CD4-positive, alpha-beta T cell treated with Interleukin-10 for 1 hour (primary cell): ENCODE measurements at places on chromosomes 7 and 10.

DNA sequence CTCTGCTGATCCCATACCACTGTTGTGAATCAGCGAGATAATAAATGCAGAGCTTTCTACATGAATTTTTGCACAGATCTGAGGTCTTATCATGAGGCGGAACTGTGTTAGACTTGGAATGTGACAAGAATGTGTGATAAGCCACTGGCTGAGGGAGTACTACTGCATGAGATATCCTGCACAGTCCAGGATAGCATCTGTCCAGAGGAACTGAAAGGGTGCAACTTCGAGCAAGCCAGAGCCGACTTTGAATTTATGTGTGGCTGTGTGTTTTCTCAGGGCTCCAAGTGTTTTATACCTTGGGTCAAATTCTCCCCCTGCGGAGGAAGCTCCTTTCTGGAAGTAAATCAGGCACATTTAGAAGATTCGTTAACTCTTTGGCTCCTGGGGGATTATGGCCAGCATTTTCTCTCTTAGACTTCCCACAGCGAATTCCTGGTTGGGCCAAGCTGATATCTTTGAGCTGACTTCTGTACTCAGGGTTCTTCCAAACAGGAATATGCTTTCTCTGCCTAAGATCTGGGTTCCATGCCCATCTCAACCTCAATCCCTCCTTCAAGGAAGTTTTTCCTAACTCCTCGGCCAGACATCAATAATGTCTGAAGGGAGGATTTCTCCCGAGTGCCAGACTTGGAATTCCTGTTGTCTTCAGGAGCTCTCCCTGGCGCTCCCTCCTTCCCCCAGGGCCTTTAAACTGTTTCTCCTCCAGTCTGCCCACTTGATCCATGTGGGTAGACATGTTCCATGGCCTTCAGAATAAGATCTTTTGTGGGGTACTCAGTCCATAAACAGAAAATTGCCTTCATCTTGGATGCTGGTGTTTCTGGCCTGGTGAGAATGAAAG lies 2.5 kb upstream of the MEST start:
- no peak for DNase-seq

DNA sequence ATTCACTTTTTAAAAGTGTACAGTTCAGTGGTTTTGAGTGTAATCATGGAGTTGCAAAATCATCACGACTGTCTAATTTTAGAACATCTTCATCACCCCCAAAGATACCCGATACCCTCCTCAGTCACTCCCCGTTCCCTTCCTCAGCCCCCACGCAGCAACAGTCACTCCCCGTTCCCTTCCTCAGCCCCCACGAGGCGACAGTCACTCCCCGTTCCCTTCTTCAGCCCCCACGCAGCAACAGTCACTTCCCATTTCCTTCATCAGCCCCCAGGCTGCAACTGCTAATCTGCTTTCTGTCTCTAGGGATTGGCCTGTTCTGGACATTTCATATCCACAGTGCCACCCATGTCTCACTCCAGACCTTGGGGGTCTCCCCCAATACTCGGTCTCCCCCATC lies 161.6 kb upstream of the PPP2R2D start:
- no peak for DNase-seq

DNA sequence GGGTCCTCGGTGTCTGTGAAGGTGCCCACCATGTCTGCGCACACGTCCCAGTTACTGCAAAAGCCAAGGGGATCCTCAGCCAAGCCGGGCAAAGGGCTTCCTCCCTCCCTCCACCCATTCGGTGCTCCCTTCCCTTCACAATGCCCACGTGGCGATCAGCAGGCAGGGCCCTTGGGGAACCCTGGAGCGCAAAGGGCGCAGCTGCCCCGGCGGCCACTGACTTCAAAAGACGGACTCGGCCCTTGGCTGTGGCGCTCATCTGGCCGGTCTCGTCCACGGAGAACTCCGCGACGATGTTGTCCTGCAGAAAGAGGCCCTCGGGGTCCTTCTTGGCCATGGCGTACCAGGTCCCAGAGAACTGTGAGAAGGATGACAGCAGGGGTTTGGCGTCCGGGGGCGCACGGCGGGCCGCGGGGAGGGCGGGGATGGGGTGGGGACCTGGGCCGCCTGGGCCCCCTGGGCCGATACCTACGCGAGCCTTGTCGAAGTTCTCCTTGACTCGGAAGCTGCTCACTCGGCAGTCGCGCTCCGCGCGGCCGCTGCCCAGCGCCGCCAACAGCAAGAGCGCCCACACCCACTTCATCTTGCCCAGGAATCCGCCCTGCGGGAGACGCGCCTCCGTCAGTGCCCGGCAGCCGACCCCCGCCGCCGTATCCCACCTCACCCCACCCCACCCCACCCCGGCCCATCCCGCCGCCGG lies 439 bp downstream of the RBP4 start:
- no peak for DNase-seq

DNA sequence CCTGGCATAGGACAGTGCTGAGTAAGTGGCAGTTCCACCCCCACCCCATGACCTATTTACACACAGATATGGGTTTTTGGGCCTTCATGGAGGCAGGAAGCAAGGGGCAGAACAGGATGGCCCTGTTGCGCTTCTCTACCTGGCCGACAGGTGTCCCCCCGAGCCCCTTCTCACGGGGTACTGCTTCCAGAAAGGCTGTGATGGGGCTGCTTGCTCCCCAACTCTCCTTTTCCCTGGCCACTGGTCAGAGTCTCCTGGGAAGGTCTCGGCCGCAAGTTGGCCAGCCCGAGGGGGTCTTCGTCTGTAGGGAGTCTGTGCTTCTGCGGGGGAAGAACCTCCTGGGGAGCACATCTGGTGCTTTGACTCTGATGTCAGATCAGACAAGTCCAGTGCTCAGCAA lies 139.8 kb upstream of the TNS3 start:
- no peak for DNase-seq

- DNase-seq, result no peak
Measured at GRCh38 chr10:42488416-42488815, 150.0 kb downstream of the ZNF33B start.

- no peak for DNase-seq
Measured at GRCh38 chr7:42893346-42894240, 18.3 kb downstream of the C7orf25 start.

DNA sequence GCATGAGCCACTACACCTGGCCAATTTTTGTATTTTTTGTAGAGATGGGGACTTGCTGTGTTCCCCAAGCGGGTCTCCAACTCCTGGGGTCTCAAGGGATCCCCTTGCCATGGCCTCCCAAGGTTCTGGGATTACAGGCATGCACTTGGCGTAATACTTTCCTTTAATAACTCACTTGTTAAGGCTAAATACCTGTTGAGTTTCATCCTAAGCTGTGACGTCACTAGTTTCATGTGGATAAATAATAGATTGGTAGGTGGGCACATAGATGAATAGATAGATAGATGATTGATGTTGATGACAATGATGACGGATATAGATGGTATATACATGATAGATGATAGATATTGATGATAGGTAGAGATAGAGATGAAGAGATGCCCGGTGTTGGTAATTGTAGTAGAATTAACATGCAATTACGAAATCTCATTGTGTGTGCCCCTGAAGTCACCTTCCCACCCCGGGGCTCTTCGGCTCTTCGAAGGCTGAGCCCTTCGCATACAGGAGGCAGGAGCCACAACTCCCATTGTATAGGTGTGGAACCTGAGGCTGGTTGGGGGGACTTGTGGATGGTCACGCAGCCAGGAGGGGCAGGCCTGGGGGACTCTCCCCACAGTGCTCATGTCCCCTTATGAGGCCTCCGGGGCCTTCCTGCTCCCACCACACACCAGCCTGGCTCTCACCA lies 2.6 kb downstream of the GRIFIN start:
- no peak for DNase-seq

DNA sequence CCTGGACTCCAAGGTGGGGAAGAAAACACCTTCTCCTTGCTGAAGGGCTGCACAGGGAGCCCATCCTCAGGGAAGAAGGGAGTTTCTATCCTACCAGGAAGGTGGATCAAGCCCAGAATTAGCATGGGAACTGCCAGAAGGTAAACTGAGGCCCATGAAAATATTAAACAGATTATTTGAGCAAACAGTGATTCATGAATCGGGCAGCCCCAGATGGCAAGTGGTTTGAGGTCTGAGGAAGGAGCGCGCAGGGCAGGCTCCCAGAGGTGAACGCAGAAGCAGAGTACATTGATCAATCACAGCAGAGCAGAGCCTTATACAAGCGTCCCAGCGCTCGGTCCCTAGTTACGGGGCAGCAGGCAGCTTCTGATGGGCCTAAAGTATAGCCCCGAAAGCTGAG lies 35.8 kb upstream of the PROSER2 start:
- no peak for DNase-seq

DNA sequence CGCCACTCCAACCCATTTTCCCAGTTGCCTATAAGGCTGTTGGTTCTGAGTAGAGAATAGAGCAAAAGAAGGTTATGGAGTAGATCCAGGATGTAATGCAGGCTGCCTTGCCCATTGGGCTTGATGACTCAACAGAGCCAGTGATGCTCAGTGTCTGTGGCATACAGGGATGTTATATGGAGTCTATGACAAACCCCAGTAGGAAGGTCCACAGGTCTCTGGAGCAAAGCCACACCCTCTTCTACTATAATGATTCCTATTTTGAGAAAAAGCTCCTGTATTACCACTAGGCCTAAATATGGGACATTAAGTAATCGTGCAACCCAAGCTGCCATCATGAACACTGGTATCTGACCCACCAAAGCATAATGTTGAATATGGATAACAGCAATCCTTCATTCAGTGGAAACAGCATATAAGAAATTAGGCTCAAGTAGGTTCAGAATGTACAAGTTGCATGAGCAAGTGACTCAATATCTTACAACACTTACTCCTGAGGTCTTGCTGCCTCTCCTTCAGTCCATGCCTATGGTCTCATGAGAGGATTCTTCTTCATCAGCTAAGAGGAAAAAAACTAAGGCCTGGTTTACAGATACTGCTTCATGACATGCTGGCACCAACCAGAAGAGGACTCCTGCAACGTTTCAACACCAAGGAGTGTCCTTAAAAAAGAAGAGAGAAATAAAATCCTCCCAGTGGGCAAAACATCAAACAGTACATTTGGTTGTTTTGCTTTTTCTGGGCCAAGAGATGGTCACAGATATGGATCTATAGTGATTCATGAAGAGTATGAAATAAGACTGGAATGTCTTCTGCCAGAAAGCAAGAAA lies 14.8 kb upstream of the FHIP2A start:
- no peak for DNase-seq

DNA sequence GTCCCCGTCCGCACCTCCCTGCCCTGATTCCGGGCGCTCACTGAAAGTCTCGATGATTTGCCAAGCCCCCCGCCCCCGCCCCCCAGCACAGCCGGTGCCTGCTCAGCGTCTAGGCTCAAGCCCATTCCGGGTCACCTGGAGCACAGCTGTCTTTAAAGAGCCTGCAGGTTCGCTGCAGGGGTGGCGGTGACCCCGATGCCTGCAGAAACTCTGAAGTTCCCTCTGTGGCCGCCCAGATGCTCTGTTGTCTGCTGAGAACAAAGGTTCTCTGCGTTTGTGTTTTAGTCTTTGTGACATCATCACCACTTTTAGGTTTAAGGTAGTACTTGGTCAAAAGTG lies 780 bp downstream of the VENTX start:
- no peak for DNase-seq

GRCh38 chr7:35015346-35015859 lies 21.9 kb downstream of the DPY19L1 start:
- DNase-seq, result no peak
